ENCODE measurements at places on chromosomes 12 and 14.
A peak's percentile ranks its signal among the peaks of the same experiment; 100 is the strongest.

DNA sequence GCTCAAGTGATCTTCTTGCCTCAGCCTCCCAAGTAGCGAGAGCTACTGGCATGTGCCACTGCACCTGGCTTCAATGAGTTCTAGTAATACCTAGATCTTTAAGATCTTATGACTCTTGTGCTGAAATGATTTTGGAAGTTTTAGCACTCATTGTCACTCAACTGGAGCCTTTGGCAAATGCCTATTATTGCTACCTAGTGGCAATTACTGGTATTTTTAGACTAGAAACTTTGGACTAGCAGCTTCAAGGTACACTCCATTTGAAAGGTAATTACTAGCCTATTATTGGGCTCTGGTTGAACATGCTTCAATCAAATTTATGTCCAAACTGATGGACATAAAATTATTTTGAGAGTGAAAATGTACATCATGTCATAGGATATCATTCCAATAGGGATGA, 80.7 kb upstream of the MUCL1 start:
- DNase-seq, result no peak

- DNase-seq, result no peak
Measured at GRCh38 chr12:103596981-103597380, 9.9 kb downstream of the STAB2 start.

DNA sequence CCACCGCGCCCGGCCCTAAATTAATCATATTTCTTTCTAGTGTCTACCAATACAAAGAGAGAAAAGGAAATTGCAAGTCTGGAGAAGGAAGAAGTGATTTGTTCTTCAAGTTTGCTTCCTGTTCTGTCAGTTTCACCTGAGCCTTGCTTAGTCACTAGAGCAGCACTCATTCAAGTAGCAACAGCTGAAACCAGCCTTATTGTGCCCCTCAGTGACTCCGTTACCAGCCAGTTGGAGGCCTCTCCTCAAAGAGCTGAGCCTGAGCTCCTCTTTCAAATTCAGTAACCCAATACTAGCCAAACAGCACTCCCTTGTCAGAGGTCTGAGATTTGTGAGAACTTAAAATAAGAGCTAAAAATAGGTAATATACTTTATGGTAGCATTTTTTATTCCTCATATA, 17.4 kb downstream of the PAWR start:
- no peak for DNase-seq

DNA sequence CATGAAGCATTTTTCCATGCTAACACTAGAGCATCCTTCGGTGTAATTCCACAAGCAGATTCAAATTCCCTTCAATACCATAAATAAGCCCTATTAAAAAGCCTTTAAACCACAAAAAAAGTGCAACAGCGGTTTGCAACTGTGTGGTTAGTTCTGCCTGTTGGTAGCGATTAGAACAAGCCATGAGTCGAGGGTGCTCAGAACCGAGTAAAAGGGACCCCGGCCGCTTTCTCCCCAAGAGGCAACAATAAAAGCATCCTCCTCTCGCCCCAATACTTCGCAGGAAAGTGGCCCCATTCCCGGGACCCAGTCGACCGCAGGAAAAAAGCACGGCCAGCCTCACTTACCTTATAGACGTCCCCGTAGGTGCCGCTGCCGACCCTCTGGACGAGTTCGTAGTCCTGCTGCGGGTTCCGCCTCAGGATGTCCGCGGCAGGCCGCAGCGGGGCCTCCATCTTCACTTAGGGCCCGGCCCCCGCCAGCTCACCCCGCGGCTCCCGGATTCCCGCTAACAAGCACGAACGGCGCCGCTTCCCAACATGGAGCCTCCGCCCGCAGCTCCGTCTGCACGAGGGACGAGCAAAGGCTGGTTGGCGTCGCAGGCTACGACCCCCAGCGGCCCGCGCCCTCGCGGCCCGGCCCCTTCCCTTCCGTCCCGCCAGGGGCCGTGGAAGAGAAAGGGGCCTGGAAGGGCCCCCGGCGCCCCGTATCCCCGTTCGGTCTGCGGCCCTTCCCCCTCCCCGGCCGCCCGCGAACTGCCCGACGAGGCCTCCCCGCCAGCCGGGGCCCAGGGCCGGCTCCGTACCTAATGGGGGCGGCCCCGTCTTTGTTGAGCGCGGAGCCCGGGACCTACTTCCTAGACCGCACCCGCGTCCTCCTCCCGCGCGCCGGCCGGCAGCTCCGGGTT, 521 bp downstream of the MAP4K5 start:
- peak; percentile 15 for DNase-seq

GRCh38 chr14:101456246-101457175, 104.8 kb upstream of the DIO3 start:
- DNase-seq, result no peak

DNA sequence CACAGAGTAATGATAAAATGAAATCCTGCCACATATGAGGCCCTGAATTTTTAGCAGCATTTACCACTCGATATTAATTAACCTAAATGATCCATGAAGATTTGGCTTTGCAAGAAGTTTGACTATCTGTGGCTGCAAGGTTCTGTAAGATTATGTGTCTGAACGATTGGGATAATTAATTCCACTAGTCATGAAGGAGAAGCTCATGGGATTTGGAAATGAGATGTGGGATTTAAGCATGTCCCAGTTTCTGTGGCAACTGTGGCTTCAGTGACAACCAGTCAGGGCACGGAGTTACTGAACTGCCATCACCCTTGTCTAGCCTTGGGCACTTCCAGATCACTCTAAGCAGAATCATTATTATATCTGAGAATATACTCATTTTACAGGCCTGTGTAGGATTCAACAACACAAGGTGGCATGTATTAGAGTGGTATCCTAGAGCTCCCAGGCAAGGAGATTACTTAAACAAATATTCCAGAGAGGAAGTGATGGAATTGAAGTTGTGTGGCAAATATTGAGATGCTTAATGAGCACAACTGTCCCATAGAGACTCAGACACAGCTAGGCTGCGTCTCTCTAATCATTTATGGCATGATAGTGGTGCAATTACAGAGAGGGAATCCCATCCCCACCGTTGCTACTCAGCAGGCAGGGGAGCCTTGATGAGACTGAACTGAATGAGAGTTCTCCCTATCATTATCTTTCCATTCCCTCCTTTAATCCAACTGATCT, 205.0 kb upstream of the KRR1 start:
- DNase-seq, result no peak

DNA sequence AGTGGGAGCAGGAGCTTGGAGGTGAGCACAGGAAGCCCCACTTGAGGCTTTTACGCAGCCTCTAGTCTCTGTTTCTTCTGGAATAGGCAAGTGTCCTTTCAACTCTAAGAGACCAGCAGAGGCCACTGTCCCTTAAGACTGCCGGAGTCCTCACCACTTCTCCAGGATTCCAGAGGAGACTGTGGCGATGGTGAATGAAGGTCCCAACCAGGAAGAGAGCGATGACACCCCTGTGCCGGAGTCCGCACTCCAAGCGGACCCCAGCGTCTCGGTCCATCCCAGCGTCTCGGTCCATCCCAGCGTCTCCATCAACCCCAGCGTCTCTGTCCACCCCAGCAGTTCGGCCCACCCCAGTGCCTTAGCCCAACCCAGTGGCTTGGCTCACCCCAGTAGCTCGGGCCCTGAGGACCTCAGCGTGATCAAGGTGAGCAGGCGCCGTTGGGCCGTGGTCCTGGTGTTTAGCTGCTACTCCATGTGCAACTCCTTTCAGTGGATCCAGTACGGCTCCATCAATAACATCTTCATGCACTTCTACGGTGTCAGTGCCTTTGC, 442 bp downstream of the FLVCR2 start:
- DNase-seq, result no peak

- DNase-seq, result no peak
Measured at GRCh38 chr12:24111616-24112015, 162.1 kb upstream of the SOX5 start.

GRCh38 chr14:50599700-50600444, 39.9 kb downstream of the ATL1 start:
- no peak for DNase-seq
